ENCODE measurements at places on chromosomes 6 and 20.

DNA sequence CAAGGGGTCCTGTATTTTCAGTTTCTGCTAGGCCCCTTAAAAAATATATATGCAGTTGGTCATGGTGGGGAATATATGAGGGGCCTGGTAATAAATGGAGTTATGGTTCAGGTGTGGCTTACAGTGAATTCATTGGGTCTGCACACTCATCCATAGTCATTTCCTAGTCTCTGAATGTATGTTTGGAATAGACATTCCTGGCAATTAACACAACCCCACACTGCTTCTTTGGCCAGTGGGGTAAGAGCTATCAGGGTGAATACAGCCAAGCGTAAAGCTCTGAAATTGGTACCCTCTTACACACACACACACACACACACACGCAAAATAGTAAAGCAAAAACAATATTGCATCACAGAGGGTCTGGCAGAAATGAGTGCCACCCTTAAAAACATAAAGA is 56.5 kb downstream of the QRSL1 start:
- no peak for DNase-seq

DNA sequence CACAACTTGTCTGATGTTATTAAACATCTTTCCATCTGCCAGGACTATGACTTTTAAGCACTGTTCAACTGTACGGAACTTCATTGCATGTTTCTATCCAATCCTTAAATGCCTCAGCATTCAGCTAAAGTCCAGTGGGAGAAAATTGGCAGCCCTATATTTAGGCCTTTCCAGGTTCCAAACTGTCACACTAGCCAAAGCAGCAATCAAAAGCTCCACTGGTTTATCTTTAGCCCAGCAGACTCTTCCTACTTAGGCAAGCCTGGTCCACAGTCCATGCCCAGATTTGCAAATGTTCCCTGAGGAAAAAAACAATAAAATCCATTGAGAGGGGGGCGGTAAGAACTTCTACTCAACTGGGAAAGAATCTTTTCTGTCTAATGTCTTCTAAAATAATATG is 349.1 kb upstream of the GJE1 start:
- DNase-seq, result no peak

DNA sequence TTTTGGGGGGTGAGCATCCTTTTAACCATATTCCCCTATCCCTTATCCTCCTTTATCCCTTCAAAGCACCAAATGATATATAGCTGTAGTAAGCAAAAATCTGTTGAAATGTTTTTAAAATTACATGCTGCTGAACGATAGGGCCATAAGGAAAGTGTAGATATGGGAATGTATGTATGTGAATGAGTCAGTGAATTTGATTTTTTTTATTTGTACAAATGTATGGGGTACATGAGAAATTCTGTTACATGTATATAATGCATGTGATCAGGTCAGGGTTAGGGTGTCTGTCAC is 327.2 kb downstream of the ZFAND3 start:
- DNase-seq, result no peak

GRCh38 chr6:63440057-63440456 is 120.3 kb upstream of the LGSN start:
- DNase-seq, result no peak

DNA sequence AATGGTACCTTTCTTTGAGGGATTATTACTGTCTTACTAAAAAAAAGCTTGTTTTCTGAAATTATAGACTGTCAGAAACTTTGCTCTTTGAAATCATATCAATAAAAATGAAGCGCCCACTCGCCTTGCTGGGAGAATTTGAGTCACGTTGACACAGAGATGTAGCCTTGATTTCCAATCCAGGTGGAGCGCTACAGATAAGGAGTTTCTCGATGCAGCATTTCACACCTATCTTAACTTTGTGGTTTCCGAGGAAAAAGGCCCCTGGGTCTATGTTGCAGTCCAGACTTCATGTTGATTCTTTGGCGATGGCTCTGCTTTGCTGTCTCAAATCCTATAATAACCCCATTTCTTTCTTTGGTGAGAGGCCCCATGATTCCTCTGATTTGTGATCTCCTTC is 158.1 kb upstream of the ARG1 start:
- DNase-seq, result no peak
